Progenitor cell of endocrine pancreas (in vitro differentiated cells): ENCODE measurements at places on chromosomes 2 and 18.
A peak's percentile ranks its signal among the peaks of the same experiment; 100 is the strongest.

- DNase-seq: no peak
Observed at GRCh38 chr18:62788876-62789275, 73.5 kb downstream of the PHLPP1 start.

GRCh38 chr2:222304737-222305515 is 6.1 kb upstream of the PAX3 start:
- DNase-seq: no peak

DNA sequence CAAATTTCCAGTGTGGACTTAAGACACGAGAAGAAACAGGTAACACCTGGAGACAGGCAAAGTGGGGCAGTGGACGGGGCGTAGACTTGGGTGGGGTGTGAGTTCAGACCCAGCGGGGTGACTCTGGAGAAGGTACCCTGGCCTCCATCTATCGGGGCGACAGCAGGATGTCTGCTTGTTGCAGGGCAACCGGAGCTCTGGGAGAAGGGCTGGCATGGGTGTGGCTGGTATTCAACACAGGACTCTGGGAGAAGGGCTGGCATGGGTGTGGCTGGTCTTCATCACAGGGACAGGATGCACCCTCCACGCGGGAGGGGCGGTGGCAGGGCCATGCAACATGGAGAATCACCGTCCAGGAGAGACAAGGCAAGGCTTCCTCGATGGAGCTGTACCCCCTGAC is 198.5 kb downstream of the HDAC4 start:
- no peak for DNase-seq

GRCh38 chr2:16665748-16666448 is at the start of gene CYRIA:
TSS of gene CYRIA (minus strand) at chr2:16665834. CDS start at chr2:16588119, 77,715 bp downstream.
- DNase-seq: peak; percentile 42

- DNase-seq: no peak
Observed at GRCh38 chr2:9737053-9737875, 106.0 kb upstream of the TAF1B start.

DNA sequence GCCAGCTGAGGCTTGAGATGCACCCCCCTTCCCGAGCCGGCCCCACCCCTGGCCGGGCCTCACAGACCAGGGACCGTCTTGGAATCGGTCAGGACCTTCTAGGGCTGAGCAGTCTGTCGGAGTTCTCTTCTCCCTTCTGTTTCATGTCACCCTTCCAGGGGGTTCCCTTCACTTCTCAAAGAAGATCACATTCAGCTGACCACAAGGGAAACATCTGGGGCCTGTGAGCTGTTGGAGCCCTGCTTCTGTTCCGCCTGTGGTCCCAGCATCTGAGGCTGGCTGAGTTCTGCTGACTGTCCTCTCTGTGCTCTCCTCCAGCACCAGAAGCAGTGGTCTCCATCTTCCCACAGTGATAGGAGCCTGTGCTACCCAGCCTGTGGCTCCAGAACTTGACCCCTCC is 106.5 kb downstream of the SEPTIN10 start:
- no peak for DNase-seq

DNA sequence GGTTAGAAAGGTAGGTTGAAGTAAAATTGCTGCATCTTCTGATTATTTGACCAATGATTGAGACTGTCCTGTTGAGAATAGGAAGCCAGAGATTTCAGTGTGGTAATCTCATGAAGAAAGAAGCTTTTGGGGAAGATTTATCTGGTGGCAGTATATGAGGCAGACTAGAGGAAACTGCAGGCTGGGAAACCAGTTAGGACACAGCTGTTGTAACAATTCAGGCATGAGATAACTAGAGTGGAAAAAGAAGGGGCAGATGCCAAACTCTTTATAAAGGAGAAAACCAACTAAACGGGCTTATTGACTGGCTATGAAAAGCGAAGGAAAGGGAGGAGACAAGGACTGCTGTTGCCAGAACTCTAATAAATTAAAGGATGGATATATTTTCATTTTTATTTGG is 155.6 kb downstream of the TTC27 start:
- no peak for DNase-seq

DNA sequence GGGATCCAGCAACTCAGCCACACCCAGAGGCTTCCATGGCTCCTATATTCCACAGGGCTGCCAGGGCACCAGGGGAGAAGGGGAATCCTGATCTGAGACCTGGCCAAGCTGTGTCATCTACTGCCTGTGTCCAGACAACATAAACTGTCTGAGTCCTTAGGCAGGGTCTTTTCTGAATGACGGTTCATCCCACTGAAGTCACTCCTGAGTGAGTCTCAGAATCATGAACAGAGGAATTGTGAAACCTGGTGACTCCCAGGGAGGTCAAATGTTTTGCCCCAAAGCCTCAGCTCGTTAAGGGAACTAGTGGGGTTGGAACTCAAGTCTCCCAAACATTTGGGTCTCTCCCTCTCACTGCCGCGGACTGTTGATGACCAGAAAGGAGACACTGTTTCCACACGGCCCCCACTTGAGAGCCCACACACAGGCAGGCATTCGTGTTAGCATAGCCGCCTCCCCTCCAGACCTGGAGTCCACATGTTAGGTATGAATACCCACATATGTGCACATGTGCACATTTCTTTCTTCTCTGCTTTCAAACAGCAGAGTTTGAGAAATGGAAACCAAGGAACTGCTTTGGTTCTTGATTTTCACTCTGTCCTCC is 125.0 kb upstream of the MSH6 start:
- no peak for DNase-seq

- no peak for DNase-seq
Observed at GRCh38 chr2:241048949-241049343, 50.5 kb downstream of the SNED1 start.

DNA sequence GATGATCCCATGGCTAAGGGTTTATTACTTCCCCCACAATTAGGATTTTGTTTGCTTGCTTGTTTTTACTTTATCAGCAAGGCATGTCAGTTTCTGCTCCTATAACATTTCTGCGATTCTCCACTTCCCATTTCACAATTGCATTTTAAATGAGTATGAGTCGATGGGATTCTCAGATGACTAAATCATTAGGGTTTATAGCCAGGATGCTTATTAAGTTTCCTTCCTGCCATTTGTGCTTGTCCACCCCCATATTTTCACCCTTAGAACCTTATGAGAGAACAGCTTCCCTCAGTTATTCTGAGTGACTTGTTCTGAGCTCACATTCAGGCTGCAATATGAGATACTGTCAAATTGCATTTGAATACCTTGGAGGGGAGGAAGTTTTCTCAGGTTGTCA is 37.9 kb upstream of the C1GALT1C1L start:
- DNase-seq: no peak

- DNase-seq: no peak
Observed at GRCh38 chr2:1154710-1155594, 204.3 kb downstream of the SNTG2 start.

- no peak for DNase-seq
Observed at GRCh38 chr18:10055125-10055750, 141.4 kb downstream of the VAPA start.

DNA sequence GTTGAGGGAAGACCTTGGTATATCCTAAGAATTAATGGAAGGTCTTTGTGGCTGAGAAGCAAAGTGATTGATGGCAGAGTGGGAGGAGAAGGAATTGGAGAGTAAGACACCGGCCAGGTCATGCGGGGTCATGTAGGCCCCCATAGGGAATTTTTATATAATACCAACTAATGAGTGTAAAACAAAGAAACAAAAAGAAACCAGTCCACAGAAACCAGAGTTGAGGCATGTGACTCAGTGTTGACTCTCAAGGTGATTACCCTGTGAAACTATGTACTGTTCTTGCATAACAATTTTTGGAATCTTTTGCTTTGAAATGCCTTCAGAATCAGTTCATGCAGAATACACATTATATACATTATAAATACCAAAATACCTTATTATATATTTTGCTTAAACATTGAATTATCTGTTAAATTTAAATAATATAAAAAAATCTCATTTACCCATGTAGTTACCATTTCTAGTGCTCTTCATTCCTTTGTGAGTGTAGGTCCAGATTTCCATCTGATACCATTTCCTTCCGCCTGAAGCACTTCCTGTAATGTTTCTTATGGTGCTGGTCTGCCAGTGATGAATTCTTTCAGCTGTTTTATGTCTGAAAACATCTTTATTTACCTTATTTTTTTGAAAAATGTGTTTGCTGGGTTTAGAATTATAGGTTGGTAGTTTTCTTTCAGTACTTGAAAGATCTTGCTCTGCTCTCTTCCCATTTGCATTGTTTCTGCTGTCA is 8.6 kb downstream of the CLIP4 start:
- DNase-seq: no peak

GRCh38 chr18:52220062-52220591 is 119.9 kb upstream of the DCC start:
- no peak for DNase-seq

- no peak for DNase-seq
Observed at GRCh38 chr2:143885461-143885860, 634.5 kb downstream of the ZEB2 start.

GRCh38 chr2:101187131-101187530 is 35.9 kb upstream of the TBC1D8 start:
- no peak for DNase-seq

GRCh38 chr2:201931475-201931874 is 102.2 kb upstream of the FZD7 start:
- no peak for DNase-seq

DNA sequence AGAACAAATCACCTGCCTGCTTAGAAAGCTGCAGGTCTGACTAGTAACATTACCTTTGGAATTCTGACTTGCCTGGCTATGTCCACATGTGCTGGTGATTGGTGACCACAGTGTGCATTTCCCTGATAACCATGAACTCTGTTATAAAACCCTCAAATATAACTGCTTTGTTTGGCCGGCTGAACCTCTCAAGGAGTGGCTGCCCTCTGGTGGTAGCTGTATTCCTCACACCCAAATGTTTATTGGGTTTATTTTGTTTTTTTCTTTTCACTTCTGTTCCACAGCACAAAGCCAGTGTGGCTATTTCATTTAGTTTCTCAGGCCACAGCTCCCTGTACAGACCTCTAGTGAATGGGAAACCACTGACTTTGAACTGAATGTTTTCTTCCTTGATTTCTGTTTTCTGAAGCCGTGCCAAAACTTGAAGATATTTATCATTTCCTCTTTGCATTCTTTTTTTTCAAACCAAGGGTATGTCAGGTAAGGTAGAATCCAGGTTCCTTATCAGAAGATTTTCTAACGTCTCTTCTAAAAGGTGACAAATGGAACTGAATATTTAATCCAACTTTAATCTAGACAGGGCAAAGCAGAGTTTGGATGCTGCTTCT is 549.0 kb upstream of the VRK2 start:
- DNase-seq: peak; percentile 24

DNA sequence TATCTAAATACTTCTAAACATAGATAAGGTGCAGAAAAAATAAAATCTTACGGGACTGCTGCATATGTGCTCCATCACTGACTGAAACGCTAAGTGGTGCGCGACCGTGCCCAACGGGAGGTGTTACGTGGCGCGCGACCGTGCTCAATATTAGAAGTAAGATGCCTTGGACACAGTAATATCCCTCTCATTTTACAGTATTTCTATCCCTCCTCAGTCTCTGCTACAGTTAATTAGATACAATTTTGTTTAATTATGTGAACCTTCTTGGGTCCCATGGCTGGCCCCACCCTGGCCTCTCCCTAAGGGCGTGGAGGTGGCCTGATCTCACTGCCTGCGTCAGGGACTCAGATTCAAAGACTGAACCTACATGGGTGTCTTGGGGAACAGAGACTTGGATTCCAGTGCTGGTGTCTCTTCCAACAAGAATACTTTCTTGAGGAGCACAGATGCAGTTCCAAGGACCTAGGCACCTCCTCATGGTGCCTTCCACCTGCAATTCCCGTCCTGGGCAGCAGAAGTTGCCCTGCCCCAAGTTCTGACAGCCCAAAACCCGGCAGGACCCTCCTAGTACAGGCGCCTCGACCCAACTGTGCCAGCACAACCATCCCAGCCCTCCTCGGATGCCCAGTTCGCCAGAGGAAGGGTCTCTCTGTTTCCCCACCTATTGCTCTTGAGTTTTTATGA is 59.2 kb downstream of the PARD6G start:
- DNase-seq: no peak

DNA sequence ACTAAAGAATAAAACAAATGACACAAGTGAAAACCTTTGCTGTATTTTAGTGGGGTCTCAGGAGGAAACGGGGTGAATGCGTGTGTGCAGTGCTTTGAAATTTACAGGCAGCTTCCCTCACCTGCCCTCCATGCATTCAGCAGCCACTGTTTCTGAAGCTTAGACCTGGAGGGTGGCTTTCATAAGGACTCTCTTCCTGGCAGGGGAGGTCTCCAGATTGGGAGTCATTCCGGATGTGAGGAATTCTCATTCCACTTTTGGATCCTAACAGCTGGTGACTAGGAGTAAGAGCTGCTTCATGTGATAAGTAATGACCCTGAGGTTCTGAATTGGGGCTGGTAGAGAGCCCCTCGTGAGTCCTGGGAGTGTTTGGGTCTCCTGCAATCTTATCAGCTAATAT is 192.5 kb downstream of the SH3BP4 start:
- no peak for DNase-seq

GRCh38 chr2:54657664-54658083 is 65.8 kb upstream of the EML6 start:
- peak; percentile 31 for DNase-seq
